Stimulated activated CD8-positive, alpha-beta memory T cell treated with anti-CD3 and anti-CD28 coated beads, Interleukin-4, amount 100 ng/mL, for 1 hour (primary cell): ENCODE measurements at places on chromosomes 5 and 9.

DNA sequence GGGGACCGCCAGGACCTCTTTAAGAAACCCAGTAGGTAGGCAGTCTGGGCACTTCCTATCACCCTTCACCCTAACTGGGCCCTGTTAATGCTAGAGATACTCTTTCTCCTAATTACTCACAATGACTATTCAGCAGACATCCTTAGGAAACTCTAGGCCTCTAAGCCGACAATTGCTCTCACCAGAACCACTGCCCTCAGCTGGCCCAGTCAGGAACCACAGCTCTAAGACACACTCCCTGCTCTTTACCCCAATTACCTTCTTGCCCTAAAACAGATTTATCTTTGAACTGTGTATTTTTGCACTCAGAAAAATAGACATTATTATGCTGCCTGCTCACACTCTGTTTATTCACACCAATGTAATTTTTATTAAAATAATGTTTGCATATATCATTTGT, 432.6 kb upstream of the SLC30A5 start:
- no peak for DNase-seq

- DNase-seq = no peak
Observed at GRCh38 chr5:163658702-163659567, 153.5 kb downstream of the MAT2B start.

DNA sequence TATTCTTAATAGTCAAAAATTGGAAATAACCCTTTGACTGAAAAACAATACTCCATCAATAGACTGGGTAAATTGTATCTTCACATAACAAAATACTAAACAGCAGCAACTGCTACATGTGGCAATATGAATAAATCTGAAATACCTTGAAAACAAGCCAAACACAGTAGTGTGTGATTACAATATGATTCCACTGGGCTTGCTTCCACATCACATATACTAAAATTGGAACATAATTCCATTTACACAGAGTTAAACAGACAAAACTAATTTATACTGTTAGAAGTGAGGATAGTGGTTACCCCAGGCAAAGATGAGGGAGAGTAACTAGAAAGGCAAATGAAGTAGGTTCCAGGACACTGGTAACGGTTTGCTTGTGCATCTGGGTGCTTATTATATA, 20.4 kb downstream of the FNIP1 start:
- DNase-seq = no peak

DNA sequence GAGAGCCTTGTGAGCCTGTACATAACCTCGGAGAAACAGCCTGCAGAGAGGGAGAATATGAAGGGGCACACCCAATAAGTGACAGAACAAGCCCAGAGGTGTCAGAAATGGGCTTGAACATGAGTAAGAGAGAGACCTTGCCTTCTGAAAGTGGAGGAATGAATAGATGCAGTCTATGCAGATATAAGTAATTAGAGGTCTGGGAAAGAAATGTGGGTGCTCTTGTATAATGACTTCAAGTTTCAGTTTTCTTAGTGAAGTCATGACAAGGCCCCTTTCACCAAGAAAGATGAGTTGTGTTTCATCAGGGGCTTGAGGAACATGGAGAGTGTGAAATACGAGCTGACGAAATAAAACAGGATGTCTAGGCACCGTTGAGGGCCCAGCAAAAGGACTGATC, 15.1 kb downstream of the GRAMD2B start:
- DNase-seq = no peak

DNA sequence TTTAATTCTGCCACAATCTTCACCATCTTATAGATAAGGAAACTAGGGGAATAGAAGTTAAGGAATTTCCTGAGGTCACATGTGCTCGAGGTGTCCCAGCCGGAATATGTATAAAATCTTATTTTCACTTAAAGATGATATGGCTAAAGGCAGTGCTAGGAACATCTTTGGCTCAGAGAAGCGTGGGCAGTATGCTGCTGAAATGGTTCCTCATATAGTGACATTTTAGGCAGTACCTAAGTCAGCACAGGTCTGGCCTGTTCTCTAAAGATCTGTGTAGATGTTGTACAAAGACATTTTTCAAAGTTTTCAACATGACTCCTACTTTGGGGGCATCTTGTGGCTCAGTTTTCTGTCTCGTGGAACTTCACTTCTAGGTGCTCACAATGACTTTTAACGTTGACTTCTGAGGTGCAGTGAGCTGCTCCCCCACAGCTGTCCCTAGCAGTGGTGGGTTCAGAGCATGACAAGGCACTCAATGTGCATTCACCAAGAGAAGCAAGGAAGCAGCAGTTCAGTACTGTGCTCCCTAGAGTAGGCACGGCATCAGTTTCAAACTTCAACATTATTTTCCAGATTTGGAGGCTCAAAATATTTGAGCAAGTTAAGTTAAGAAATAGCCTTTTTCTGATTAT, 40.3 kb downstream of the TNFAIP8 start:
- DNase-seq = no peak
